ENCODE measurements at places on chromosomes 2 and 18. TPM values are rescaled to one million over a fixed set of nuclear protein-coding genes. Genes with fewer than 3 reads are reported as not detected.

- no peak for DNase-seq
Observed at GRCh38 chr2:185947722-185948121, 209.1 kb downstream of the FSIP2 start.

DNA sequence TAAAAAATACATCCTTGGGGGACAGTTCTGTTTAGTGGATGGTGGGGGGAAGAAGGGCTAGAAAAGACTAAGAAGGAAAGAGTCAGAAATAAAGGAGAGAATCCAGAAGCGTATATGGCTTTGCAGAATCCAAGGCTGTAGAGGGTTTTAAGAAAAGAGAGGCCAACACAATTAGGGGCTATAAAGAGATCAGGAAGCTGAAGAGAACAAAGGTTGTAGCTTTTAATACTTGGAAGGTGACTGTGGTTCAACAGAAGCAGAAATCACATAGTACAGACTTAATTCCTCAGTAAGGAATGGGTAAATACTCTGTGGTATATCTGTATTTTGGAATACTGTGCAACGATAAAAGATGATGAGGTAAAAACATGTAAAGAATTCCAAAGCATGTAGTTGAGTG is 286.4 kb downstream of the AGPS start:
- DNase-seq: no peak

GRCh38 chr2:101306410-101306809 is 2.1 kb downstream of the RNF149 start:
- DNase-seq: no peak

DNA sequence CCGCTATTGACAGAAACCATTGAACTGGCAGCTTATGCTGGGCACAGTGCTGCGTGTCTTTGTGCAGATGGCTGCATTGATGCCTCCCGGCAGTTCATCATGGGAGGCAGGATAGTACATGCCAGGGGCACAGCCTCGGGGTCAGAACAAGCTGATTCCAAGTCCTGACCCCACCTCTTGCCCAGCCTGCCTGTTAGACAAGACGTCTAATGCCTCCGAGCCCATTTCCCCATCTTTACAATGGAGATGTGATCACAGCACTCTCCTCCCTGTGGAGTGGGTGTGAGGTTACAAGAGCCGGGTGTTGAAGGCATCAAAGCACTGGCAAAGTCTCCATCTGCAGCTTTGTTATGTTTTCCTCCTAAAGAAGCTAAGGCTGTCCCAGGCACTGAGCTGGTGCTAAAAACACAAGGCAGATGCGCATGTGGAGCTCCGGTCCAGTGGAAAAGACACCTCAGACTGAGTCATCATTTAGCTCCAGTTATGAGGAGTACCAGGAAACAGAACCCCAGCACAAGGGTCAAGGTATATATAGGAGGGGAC is 125.7 kb upstream of the EPAS1 start:
- DNase-seq: peak; percentile 44

GRCh38 chr2:59936048-59936447 is 617.4 kb downstream of the BCL11A start:
- no peak for DNase-seq

GRCh38 chr2:233489666-233490065 is 76.9 kb downstream of the USP40 start:
- DNase-seq: no peak

- DNase-seq: peak; percentile 35
Observed at GRCh38 chr18:63342206-63342605, 22.6 kb upstream of the BCL2 start.

DNA sequence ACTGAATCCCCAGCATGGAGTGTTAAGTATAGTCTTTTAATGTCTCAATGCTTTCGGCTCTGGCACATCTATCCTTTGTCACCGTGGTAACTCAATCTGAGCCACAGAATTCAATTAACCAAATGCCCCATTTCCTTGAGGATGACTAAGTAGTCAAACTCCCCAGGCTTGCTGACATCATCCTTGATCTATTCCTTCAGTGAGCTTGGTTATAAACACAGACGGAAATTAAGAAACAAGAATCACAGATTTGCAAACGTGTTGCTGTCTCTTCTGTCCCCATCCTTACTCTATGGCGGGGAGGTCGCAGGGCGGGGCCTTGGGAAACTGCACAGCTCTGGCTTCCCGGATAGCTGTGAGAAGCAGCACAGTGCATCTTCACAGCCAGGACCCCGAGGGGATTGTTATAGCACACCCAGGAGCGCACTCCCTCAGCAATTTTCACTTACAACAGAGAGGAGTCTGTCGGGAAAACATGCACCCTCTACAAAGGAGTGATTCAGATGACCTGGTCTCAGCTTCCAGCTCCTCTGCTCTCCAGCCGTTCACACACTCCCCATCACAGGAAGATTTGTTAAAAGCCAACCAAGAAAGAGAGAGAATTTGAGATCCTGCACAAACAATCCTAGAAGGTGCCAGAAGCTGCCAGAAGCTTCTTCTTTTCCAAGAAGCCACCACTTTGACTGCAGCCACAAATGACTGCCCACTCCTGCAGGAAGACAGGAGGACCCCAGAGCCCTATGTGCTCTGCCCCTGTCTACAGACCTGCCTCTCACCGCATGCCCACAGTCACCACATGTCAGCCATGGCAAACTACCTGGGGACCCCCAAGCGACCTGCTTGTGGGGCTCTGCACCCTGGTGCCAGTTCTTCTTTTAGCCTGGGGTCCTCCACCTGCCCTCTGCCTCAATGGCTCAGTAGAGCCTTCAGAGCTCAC is 44.9 kb upstream of the YWHAQ start:
- DNase-seq: peak; percentile 62

GRCh38 chr2:63842149-63843061 is 709 bp downstream of the UGP2 start:
- peak; percentile 51 for DNase-seq

- no peak for DNase-seq
Observed at GRCh38 chr2:69764286-69765095, 22.6 kb downstream of the ANXA4 start.

DNA sequence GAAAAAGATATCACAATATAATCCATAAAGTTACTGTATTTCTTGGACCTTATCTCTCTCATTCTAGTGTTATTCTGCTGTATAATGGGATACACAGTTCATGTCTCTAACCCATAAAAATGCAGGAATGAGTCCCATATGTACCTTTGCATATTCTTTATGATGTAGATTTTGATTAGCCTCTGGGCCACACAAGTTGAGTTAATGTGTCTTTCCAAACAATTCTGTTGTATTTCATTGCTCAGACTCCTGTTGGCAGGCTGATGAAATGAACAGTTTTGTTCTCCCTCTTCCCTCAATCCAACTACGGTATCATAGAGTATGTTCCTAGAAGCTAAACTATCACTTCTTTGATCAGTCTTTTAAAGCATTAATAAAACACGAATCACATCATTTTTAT is 113.2 kb upstream of the SATB2 start:
- no peak for DNase-seq

- peak; percentile 69 for DNase-seq
Observed at GRCh38 chr2:12479065-12479601, 237.6 kb upstream of the TRIB2 start.

- no peak for DNase-seq
Observed at GRCh38 chr2:45583977-45584376, 27.1 kb downstream of the SRBD1 start.

- no peak for DNase-seq
Observed at GRCh38 chr2:131646669-131647297, 119.1 kb downstream of the CCDC74A start.

GRCh38 chr2:176455816-176456291 is 186.6 kb downstream of the MTX2 start:
- peak; percentile 16 for DNase-seq

DNA sequence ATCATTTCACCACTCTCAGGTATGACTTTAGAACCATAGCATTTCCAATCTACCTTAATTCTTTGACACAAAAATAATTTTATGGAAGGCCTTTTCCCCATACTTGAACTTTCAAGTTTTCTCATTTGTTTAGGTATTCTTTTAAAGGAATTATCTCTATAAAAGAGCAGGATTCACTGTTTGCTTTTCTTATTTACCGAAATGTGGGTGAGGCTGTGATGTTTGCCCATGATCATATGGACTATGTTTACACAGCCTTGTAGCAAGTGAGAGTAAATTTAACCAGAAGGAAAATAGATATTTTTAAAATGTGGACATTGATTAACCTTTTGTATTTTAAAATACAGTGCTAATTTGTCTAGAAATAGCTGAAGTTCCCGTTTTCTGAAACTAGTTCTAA is 26.3 kb downstream of the CAB39 start:
- no peak for DNase-seq

GRCh38 chr2:79980816-79981215 is 323.7 kb downstream of the LRRTM1 start:
- DNase-seq: no peak

- DNase-seq: no peak
Observed at GRCh38 chr2:164667566-164667965, 46.3 kb upstream of the GRB14 start.

- no peak for DNase-seq
Observed at GRCh38 chr2:123890148-123890547, 134.9 kb upstream of the CNTNAP5 start.

- no peak for DNase-seq
Observed at GRCh38 chr2:137357634-137358033, 592.3 kb downstream of the THSD7B start.

GRCh38 chr2:208984376-208985090 is 439.3 kb upstream of the MAP2 start:
- no peak for DNase-seq

GRCh38 chr2:174835797-174836255 is 71.6 kb upstream of the CHRNA1 start:
- no peak for DNase-seq

GRCh38 chr2:169136885-169137534 is 67.6 kb downstream of the DHRS9 start:
- DNase-seq: peak; percentile 41

- DNase-seq: no peak
Observed at GRCh38 chr2:127638361-127639110, 7.4 kb upstream of the GPR17 start.

DNA sequence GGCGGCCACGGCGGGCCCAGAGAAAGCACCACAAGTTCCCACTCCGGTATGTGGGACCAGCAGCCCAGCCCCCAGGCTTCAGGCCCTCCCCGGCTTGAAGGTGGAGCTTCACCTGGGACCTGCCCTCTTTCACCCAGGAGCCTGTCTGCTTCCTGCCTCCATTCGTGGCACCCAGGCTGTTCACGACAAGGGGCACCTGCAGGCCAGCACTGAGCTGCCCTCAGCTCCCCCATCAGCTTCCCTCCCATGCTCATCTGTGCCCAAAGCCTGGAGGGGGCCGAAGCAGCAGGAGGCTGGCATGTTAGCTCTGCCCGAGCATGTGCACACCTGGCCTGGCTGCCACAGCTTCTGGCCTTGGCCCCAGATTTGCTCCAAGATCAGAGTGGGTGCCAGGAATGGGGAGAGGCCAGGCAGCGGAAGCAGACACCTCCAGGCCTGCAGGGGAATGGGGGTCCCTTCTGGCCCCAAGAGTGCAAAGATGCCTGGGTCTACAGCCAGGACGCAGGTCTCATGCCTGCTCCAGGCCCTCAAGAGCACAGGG is 312.4 kb upstream of the SYT4 start:
- DNase-seq: no peak

GRCh38 chr2:46385786-46386577 is 88.8 kb downstream of the EPAS1 start:
- DNase-seq: no peak

DNA sequence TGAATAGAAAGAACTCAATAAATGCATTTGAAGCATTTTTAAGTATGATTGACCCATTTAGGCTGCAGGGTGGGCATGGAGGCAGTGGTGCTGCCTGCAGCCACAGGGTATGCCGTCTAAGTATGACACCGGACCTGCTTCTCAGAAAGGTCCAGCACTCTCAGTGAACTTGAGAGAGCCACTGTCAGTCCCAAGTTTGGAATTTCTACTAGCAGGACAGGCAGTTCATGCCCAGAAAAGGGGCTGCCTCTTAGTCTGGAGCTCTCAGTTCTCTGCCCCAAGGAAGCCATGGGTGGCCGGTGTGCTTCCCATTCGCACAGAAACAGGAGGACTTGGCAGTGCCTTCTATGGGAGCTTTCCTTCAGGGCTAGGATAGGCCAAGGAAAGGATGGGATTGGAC is 24.0 kb upstream of the MYCN start:
- DNase-seq: no peak

- DNase-seq: no peak
Observed at GRCh38 chr2:120206022-120206581, 17.1 kb downstream of the TMEM185B start.

Gene NGEF
- total RNA-seq: 0.22 TPM

Gene TACR1
- total RNA-seq: not detected

Gene SULT1C4
- total RNA-seq: 28.2 TPM

Gene ABCG5
- not detected for total RNA-seq

Gene RGPD4
- total RNA-seq: 0.09 TPM

Gene DLGAP1
- 0.81 TPM for total RNA-seq

Gene SIGLEC15
- not detected for total RNA-seq

Gene MAP2
- total RNA-seq: 61.2 TPM

Gene TTC31
- total RNA-seq: 20.1 TPM

Gene IGFBP5
- total RNA-seq: not detected

Gene TBC1D8
- total RNA-seq: 30.6 TPM

Gene TTC21B
- 18.0 TPM for total RNA-seq

Gene ITGB6
- total RNA-seq: not detected

Gene GRP
- not detected for total RNA-seq

Gene HAAO
- 0.60 TPM for total RNA-seq

Gene PLCD4
- total RNA-seq: 3.1 TPM

Gene ZNF532
- 70.1 TPM for total RNA-seq

Gene CCDC68
- 2.9 TPM for total RNA-seq

Gene ACVR1C
- not detected for total RNA-seq

Gene TMEM169
- total RNA-seq: not detected

Gene FAM237A
- total RNA-seq: not detected

Gene POTEE
- 0.21 TPM for total RNA-seq
